H7 (cell line): ENCODE measurements at places on chromosomes 7 and 10. TPM values are rescaled to one million over a fixed set of nuclear protein-coding genes. Genes with fewer than 3 reads are reported as not detected.

GRCh38 chr7:4681218-4681851, 760 bp upstream of the FOXK1 start:
- DNase-seq: no peak

GRCh38 chr7:116418524-116418923, 81.0 kb upstream of the CAV2 start:
- DNase-seq: no peak

DNA sequence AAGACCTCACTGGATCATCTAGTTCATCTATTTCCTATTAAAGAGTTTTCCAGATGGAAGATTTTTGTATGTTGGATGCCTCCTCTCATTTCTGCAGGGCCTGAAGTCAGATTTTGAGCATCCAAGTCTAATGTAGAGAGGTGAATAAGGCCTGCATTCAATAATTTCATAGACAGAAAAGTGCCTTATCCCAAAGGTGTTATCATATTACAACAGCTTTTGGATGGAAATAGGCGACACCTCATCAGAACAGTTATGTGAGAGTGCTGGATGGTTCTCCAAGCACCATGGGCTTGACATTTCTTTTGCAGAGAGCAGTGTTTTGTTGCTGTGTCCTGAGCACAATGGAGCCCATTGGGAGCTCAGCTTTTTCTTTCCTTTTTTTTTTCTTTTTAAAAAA, 162.4 kb upstream of the MEOX2 start:
- DNase-seq: no peak

Gene NRP1
- total RNA-seq: 1.4 and 2.1 TPM in 2 replicates

DNA sequence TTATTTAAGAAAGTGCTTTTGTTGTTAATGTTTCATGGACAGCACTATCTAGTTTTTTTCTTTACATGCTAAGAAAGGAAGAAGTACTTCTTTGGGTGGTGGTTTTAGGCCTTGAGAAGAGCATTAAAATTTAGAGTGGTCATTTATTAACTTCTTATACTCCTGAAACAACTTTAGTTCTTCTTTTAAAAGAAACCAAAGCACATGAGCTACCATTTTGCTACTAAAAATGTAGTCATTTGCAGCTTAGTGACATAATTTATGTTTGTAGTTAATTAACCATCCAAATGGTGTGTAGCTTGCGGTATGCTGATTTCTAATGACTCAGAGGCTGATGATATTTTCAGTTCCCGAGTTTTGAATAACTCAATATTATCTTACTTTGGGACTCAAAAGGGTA, 207.5 kb downstream of the BBS9 start:
- no peak for DNase-seq

DNA sequence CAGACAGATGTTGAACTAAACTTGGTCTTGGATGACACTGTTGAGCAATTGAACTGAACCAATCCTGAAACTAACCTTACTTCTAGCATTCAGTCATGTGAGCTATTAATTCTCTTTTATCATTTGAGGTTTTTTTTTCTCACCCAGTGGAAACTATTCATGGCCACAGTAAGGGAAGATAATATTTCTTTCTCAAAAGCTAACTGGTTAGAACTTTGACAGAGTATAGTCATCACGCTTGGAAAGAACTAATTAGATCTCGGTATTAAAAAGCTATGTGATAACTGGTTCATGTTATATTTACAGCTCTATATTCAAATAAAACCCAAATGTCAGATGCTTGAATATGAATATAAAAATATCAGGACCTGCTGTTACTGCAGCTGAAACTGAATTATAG, 89.5 kb downstream of the OTUD1 start:
- no peak for DNase-seq

Gene SLC29A3
- total RNA-seq: 5.2 and 6.9 TPM in 2 replicates

Gene UCN3
- total RNA-seq: not detected in 2 replicates

- peak; percentile 21 for DNase-seq
These were observed 1.7 kb upstream of the MYO1G start for GRCh38 chr7:44980393-44981034.

DNA sequence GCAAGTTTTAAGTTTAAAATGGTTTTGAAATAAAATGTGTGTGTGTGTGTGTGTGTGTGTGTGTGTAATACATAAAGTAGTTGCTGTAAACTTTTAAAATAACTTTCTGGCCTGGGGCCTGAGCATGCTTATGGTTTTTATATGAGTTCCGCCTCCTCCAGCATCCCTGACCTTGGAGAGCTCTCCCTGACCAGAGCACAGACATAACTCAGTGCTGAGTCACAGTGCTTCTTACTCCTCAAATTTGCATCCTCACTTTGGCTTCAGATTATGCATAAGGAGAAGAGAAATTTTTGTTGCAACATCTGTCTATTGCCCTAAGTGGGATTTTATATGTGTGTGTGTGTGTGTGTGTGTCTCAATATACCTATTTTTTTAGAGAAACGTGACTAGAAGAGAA, 200.8 kb downstream of the ELMO1 start:
- no peak for DNase-seq

Gene SKIDA1
- 10.4 and 15.1 TPM in 2 replicates for total RNA-seq

DNA sequence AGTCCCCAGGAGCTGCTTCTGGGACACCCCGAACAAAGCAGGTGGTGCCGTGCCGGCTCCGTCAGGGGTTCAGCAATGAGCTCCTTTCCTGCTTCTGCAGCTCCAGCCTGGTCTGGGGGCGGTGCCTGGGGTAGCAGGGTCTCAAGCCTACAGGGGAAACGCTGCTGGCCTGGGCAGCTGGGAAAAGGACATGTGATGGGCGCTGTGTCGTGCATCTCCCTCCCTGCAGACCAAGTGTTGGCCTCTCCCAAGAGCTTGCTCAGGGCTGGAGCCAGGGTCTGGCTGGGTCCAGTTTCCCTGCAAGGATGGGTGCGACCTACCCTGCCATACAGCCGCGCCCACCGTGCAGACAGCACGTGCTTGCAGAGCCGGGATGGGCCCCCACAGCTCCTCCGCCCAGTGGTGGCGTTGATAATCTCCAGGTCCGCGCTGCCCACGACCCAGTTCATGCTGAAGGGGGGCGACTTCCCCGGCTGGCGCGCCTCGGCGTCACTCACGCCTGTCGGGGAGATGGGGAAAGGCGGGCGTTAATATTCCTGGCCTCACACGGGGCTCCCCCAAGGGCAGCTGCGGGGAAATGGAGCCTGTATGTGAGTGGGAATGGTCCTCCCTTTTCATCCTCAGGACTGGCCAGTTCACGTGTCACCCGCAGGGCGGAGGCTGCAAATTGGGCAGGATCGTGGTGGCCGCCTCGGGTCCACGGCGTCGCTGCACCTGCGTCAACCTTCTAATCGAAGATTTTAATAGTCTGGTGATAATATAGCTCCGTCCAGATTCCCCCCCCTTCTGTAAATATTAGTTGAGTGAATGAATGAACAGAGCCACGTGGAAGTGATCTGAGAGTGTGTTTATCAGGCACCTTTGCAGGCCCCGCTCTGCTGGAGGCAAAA, 128.6 kb downstream of the WDR37 start:
- DNase-seq: peak; percentile 70

DNA sequence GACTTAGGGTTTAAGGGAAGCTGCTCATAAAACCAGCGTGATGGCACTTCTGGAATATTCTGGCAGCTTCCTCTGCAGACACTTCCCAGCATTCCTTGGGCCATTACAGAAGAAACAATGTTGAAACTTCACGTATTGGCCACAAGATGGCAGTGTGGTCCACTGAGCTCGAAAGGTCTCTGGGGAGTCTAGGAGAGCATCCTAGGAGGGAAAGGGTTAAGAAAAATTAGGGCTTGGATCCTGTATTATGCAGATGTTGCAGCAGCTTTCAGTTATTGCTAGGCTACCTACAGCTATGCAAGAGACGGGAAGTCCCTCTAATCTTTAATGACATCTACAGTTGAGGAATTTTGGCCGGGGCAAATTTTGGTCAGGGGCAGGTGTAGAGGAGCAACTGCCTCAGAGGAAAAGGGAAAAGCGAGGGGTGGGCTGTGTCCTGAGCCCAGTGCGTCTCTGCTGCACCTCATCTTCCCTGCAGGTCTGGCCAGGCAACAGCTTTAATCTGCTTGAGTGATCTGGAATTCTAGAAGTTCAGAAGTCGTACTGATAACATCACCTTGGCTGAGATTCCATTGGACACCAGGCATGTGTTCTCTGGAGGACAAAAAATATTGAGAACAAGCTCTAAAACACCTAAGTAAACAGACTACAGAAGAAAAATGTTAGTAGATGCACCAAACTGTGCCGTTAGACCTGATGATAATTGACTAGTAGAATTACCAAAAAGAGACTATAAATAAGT, 220.8 kb upstream of the PRSS58 start:
- DNase-seq: peak; percentile 47

Gene YAE1
- total RNA-seq: 16.1 and 26.0 TPM in 2 replicates

- no peak for DNase-seq
These were observed 48.6 kb upstream of the MKI67 start for GRCh38 chr10:128174581-128175559.

Gene COL17A1
- 0.59 and 1.0 TPM in 2 replicates for total RNA-seq

GRCh38 chr7:108717781-108718180, 148.1 kb downstream of the DNAJB9 start:
- no peak for DNase-seq

DNA sequence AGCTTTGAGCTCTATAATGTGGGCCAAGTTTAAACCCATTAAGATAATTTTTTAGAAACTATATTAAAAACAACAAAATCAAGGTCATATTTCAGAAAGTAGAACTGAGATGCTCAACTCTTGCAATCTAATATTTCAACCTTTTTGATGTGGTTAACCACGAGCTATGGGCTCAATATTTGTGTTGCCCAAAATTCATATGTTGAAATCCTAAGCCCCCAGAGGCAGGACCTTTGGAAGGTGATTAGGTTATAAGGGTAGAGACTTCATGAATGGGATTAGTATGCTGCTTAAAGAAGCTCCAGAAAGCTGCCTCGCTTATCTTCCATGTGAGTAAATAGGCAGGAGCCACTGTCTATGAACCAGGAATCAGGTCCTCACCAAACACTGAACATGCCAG, 284.4 kb downstream of the CRPPA start:
- no peak for DNase-seq

Gene IFIT2
- 0.18 and 0.45 TPM in 2 replicates for total RNA-seq

DNA sequence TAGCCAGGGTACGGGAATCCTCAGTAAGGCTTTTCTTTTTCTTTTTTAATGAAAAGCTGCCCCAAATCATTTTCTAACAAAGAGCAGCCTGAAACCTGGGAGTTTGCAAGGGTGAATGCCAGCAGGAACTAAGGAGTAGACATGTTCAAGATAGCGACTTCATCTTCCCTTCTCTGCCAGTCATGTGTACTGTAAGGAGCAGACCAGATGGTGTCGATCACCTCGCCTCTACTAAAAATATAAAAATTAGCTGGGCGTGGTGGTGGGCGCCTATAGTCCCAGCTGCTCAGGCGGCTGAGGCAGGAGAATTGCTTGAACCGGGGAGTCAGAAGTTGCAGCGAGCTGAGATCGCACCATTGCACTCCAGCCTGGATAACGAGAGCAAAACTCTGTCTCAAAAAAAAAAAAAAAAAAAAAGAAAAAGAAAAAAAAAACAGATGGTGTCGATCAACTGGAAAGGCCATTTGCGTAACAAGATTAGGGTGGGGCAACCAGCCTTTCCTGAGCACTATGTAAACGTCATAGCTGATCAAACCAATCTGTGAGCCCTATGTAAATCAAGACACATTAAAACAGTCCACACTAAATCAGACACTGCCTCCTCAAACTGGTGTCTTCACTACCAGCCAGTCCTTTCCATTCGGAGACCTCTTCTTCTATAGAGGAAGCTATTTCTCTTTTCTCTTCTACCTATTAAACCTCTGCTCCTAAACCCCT, 33.8 kb downstream of the NOLC1 start:
- DNase-seq: no peak

DNA sequence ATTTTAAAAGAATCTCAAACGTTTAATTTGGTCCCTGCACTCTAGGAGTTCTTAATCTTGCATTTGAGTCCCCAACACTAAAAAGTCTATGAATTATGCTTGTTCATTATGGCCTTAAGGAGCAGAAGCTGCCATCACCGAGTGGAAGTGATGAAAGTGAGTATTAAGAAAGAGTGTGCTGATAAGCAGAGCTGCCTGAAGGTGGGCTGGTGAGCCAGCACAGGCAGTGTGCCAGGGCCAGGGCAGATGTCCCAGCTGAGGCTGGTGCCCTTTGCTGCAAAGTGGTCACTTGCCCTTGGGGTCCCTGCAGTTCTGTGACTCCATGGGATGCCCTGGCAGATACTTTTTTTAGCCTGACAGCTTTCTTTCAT, 72.9 kb upstream of the LOXL4 start:
- no peak for DNase-seq

DNA sequence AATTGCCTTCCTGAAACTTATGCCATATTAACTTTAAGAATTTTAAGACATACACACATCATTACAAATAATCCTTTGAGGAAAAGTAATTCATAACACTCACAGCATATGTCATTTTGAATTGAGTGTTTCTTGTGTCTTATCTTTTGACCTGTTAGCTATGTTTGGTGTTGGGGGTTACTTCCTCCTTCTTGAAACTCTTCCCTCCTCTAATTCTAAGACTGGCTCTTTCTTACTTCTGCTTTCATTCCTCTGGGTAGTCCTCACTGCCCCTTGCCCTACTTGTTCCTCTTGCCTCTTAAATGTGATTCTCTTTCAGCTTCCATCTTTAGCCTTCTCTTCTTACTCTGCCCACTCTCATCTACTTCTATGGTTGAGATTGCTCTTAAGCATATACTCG, 28.3 kb upstream of the PIP4K2A start:
- DNase-seq: no peak

DNA sequence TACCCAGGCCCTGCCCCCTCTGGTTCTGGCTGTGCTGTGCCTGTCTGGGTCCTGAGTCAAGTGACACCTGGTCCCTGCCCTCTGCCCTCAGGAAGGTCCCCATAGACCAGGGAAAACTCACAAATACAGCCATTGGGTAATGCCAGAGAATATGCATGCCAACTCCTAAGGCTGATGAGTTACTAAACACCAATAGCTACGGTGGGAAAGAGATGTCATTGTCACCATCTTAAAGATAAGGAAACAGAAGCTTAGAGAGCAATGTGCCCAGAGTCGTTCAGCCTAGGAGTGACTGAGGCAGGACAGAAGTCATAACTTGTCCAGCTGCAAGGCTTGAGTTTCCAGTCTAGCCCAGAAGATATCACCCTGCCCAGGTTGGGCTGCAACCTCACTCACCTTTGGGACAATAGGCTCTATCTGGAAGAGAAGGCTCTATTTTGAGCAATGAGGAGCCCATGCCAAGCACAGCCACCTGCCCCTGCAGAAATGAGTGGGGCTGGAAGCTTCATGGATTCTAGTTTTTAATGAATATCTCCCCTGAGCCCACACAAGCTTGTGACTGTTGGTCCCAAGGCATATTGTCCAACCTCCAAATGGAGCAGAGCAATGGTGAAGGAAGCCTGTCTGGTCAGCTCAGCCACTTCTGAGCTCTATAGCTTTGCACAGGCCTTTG, 42.6 kb downstream of the ZNF273 start:
- no peak for DNase-seq

- DNase-seq: peak; percentile 82
These were observed 10.3 kb downstream of the PWWP2B start for GRCh38 chr10:132407243-132407746.

GRCh38 chr10:61662794-61663259, at the start of gene CABCOCO1:
Gene CABCOCO1, plus strand, starts transcription at chr10:61662929. Its CDS starts 44 bp downstream, at chr10:61662973.
- peak; percentile 79 for DNase-seq
